Aorta (tissue), 5 donors: ENCODE measurements at places on chromosomes 2 and 18. TPM values are rescaled to one million over a fixed set of nuclear protein-coding genes. Genes with fewer than 3 reads are reported as not detected.

CTAGE1 gene
- total RNA-seq, result not detected

TUBA4B gene
- not detected for total RNA-seq

STAMBP gene
- total RNA-seq, result 32.4 TPM

ALK gene
- total RNA-seq, result 0.13 TPM

ANKRD30B gene
- not detected for total RNA-seq

NLRC4 gene
- total RNA-seq, result 3.7 TPM

OTOS gene
- not detected for total RNA-seq

IL36B gene
- total RNA-seq, result not detected

POMC gene
- total RNA-seq, result 1.4 TPM

IL1R1 gene
- total RNA-seq, result 155 TPM

CEP68 gene
- total RNA-seq, result 31.0 TPM

CCDC102B gene
- 30.1 TPM for total RNA-seq

NEURL3 gene
- total RNA-seq, result 0.33 TPM

RUFY4 gene
- total RNA-seq, result 0.39 TPM

DNA sequence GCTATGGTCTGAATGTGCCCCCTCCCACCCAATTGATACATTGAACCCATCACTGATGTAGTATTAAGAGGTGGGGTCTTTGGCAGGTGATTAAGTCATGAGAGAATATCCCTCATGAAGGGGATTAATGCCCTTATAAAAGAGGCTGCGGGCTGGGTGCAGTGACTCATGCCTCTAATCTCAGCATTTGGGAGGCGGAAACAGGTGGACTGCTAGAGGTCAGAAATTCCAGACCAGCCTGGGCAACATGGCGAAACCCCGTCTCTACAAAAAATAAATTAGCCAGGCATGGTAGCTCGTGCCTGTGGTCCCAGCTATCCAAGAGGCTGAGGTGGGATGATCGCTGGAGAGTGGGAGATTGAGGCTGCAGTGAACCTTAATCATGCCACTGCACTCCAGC is 14.3 kb downstream of the POLR2D start:
- H3K27ac ChIP-seq, result no peak overlapping the region
- no peak overlapping the region for H3K4me3 ChIP-seq
- H3K4me1 ChIP-seq, result no peaks in the 10 kb centered on the region
- peaks cover 5% of the 10 kb centered on the region for H3K36me3 ChIP-seq
- no peak for DNase-seq
- H3K27me3 ChIP-seq, result no peaks in the 10 kb centered on the region

DNA sequence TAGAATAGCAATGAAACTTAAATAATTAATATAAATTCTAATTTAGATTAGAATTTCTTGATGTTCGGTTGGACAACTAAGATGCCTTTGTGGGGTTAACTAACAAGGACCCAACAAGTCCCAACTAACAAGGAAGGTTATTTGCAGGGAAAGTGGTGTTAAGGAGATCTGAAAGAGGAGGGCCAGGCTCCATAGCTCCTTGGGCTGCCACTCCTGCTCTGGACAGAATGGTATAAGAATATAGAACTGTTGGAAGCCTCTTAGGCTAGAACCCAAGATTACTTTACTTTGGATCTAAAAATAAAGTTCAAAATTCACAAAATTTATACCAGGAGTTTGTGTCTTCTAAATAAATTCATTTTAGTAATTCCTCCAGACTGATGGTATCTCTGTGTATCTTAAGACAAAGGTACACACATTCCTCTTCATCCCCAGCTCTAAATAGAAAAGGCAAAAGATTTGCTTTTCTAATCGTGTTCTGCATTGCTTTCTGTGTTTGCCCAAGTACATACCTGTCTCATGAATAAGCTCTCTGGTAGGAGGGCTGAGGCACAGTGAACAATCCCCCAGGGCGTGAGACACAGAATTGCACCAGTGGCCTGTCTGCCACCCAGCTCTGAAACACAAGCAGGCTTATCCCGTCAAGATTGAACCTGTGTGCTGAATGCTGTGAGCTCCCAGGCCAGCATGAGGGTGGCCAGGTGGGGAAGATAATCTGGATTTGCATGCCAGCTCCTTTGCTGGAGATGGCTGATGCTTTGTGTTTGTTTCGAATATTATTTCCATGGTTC is 176.0 kb downstream of the ACKR3 start:
- H3K36me3 ChIP-seq, result no peaks in the 10 kb centered on the region
- H3K4me3 ChIP-seq, result no peak overlapping the region
- H3K27ac ChIP-seq, result no peak overlapping the region
- H3K27me3 ChIP-seq, result no peaks in the 10 kb centered on the region

- no peak overlapping the region for H3K4me3 ChIP-seq
- H3K27ac ChIP-seq, result no peak overlapping the region
- no peaks in the 10 kb centered on the region for H3K36me3 ChIP-seq
- H3K27me3 ChIP-seq, result no peaks in the 10 kb centered on the region
- no peak for DNase-seq
Observed at GRCh38 chr2:228545748-228546145, 364.3 kb upstream of the SPHKAP start.

DNA sequence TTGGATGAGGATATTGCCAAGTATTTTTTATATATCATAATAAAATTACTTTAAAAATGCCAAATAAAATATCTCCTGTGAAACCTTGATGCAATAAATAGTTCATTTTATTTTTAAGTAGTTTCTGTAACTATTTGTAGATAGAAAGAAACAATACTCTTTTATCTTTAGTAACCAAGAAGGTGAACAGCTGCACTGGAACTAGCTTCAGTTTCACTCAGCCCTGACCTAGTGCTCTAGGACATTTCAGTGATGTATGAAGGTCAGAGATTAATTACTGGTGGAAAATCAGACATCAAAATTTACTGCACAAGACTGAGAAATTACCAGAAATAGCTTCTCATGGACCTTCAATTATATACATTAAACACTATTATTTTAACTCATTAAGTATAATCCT is 1305.0 kb downstream of the CNTNAP5 start:
- no peaks in the 10 kb centered on the region for H3K36me3 ChIP-seq
- no peak for DNase-seq
- no peak overlapping the region for H3K4me3 ChIP-seq
- no peak overlapping the region for H3K27ac ChIP-seq

DNA sequence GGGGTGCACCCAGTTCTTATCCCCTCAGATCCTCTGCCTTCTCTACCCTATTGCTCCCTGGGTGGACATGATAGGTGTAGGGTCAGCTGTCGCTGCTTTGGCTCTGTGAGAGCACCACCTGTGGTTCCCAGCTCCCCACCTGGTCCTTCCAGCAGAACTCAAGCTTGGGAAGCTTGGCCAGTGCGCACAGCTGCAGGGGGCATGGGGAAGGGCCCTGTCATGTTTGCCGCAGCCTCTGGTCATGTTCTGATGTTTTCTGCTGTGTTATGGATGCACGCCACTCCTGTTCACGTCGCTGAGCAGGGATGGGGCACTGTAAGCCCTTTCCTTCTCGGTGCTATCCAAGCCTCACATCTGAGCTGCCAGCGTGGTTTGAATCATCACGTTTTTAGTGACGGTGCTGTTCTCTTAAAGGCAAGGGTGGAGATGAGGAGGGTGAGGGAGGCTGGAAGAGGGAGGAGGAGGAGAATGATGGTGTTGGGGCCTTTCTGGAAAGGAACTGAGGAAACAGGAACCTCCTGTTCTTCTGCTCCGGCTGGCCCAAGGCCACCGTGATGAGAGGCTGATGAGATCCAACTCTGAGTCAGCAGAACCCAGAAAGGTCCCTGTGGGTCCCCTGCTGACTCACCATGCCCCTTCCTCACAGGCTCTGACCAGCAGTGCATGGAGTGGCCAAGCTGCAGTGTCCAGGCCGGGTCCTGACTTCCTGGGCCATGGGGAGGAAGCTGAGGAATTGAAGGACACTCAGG is 78.0 kb downstream of the LIPG start:
- H3K4me3 ChIP-seq, result no peak overlapping the region
- DNase-seq, result no peak
- no peaks in the 10 kb centered on the region for H3K36me3 ChIP-seq
- no peaks in the 10 kb centered on the region for H3K27me3 ChIP-seq
- no peaks in the 10 kb centered on the region for H3K4me1 ChIP-seq
- H3K27ac ChIP-seq, result no peak overlapping the region

- no peaks in the 10 kb centered on the region for H3K4me1 ChIP-seq
- no peaks in the 10 kb centered on the region for H3K27me3 ChIP-seq
- peaks cover 5% of the 10 kb centered on the region for H3K36me3 ChIP-seq
Observed at GRCh38 chr2:152564754-152565551, 152.3 kb downstream of the PRPF40A start.

GRCh38 chr18:68693091-68693815 is 21.7 kb downstream of the TMX3 start:
- no peak overlapping the region for H3K4me3 ChIP-seq
- no peaks in the 10 kb centered on the region for H3K4me1 ChIP-seq
- no peaks in the 10 kb centered on the region for H3K27me3 ChIP-seq
- H3K27ac ChIP-seq, result no peak overlapping the region

DNA sequence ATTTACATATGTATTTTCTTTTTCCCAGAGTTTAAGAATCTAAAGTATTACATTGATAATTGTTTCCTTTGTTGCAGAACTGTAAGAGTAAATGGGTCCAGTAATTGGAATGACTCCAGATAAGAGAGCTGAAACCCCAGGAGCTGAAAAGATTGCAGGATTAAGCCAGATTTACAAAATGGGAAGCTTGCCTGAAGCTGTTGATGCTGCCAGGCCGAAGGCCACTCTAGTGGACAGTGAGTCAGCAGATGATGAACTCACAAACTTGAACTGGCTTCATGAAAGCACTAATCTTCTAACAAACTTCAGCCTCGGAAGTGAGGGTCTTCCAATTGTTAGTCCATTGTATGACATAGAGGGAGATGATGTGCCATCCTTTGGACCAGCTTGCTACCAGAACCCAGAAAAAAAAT is 183.8 kb upstream of the STON1 start:
- peak overlapping the region; percentile 84 for H3K27ac ChIP-seq
- peak; percentile 59 for DNase-seq
- H3K27me3 ChIP-seq, result no peaks in the 10 kb centered on the region
- H3K36me3 ChIP-seq, result no peaks in the 10 kb centered on the region
- no peak overlapping the region for H3K4me3 ChIP-seq

GRCh38 chr2:111134055-111134454 is 13.3 kb downstream of the BCL2L11 start:
- H3K4me1 ChIP-seq, result no peaks in the 10 kb centered on the region
- DNase-seq, result no peak
- no peaks in the 10 kb centered on the region for H3K36me3 ChIP-seq
- no peak overlapping the region for H3K4me3 ChIP-seq
- no peak overlapping the region for H3K27ac ChIP-seq
- H3K27me3 ChIP-seq, result no peaks in the 10 kb centered on the region

GRCh38 chr18:11002796-11003195 is 146.6 kb downstream of the PIEZO2 start:
- no peaks in the 10 kb centered on the region for H3K4me1 ChIP-seq
- no peaks in the 10 kb centered on the region for H3K36me3 ChIP-seq
- H3K27me3 ChIP-seq, result no peaks in the 10 kb centered on the region
- no peak overlapping the region for H3K4me3 ChIP-seq

- no peaks in the 10 kb centered on the region for H3K36me3 ChIP-seq
- no peak overlapping the region for H3K27ac ChIP-seq
- no peak overlapping the region for H3K4me3 ChIP-seq
Observed at GRCh38 chr2:109062145-109062858, 66.7 kb upstream of the SH3RF3 start.

GRCh38 chr2:174827371-174828369 is 63.4 kb upstream of the CHRNA1 start:
- H3K4me1 ChIP-seq, result no peaks in the 10 kb centered on the region
- H3K27me3 ChIP-seq, result no peaks in the 10 kb centered on the region
- H3K4me3 ChIP-seq, result no peak overlapping the region
- no peak for DNase-seq
- no peak overlapping the region for H3K27ac ChIP-seq
